ENCODE measurements at places on chromosomes 7 and 10.

- DNase-seq: no peak
These were observed 17.8 kb downstream of the VWC2 start for GRCh38 chr7:49791088-49791741.

- DNase-seq: no peak
These were observed 11.7 kb downstream of the HUS1 start for GRCh38 chr7:47967708-47968107.

GRCh38 chr10:97101166-97101940 lies 84.4 kb downstream of the SLIT1 start:
- DNase-seq: no peak

DNA sequence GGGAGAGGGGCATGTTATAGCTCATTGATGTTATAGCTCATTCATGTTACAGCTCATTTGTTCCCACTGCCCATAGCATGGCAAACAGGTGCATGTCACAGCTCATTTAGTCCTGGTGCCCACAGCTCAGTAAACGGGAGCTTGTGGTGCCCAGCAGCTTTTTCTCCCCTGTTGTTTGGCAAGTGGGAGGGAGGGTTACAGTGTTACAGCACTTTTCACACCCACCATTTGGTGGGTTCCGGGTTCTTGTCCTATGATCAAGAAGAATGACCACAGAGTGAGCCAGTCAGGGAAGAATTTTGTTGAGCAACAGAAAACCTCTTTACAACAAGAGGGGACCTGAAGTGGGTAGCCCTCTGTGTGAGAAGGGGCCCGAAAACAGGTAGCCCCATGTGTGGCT lies 162.8 kb upstream of the CSTF2T start:
- no peak for DNase-seq

GRCh38 chr10:98486421-98486820 lies 39.7 kb upstream of the HPS1 start:
- DNase-seq: no peak

- DNase-seq: no peak
These were observed 9.2 kb upstream of the IL6 start for GRCh38 chr7:22717760-22718159.

DNA sequence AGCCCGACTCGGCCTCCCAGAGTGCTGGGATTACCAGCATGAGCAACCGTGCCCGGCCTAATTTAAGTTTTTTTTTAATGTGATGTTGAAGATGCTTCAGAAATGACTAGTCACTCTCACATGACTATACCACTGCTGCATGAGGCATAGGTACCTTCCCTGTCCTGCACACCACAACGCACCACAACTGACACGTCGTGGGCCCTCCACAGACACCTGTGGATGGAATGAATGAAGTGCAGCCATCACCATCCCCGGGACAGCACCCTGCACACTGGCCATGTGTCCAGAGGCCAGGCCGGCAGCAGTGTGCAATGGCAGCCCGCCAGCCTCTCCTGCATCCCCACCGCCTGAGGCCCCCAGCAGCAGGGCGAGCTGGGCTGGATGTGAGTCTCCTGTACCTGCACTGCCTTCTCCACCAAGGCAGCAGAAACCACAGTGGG lies 55.1 kb downstream of the VOPP1 start:
- DNase-seq: no peak

DNA sequence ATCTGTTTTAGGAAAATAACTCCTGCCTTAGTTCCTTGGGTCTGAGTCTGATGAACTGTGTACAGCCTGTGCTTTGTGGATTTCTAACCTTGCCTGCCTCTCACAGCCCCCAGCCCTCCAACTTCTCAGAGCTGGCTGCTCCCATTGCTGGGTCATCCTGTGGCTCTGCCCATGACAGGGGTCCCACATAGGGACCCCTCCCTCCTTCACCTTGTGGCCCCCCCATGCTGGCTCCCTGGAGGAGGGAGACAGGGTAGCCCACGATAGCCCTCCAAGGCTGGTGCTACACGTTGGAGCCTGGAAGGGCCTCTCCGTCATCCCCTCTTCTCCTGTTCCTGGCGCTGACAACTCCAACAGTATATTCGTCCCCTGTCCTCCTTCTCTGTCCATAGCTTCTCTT lies 2.8 kb upstream of the DENND2A start:
- DNase-seq: no peak

DNA sequence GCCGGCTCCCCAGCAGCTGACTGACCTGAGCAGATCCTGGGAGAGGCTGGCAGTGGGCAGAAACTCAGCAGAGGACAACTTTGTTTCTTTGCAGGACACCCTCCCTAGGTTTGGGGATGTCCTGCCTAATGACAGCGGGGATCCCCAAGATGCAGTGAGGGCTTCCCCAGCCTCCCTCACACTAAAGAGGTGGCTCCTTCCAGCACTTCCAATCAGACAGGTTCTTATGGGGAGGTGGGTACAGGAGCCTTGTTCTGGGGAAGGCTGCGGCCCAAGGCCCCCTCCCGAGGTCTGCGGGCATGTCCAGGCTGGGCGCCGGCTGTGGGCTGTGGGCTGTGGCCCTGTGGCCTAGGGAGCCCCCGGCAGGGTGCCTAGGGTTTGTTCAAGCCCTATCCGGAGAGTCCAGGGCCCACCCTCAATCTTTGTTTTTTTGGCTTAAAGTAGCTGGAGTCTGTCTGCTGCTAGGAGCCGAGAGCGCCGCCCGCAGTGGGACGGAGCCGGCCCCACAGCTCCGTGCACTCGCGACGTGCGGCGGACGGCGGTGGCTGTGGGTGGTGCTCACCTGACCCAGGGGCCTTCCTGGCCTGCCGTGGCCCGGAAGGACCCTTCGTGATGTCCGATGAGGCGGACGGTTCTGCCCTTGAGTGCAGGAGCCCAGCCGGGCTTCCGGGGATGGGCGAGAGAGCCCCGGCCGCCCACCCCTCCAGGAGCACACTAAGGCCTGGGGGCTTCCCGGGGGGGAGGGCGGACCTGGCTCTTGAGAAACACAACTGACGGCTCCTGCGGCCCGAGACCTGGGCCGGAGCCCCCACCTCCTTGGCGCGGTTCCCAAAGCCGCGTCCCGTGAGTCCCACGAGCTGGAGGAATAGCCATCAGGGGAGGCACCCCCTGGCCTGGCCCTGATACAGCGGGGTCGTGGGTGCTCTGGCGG lies 57.2 kb downstream of the PDGFA start:
- DNase-seq: no peak

DNA sequence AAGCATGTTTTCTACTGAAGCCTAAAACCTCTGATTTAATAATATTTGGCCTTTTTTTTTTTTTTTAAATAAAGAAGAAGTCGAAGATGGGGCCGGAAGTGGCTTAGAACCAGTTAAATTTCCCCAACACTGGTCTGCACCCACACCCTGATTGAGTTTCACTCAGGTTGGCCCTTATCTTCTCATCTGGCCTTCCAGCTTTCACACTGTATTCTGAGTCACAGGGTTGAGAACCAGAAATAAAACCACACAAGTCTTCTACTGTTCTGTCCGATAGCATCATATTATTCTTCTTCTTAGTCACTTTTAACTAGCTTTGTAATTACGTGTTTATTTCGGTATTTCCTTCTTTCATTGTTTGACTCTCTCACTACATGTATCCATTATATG lies 9.9 kb downstream of the ZNF365 start:
- peak; percentile 33 for DNase-seq

DNA sequence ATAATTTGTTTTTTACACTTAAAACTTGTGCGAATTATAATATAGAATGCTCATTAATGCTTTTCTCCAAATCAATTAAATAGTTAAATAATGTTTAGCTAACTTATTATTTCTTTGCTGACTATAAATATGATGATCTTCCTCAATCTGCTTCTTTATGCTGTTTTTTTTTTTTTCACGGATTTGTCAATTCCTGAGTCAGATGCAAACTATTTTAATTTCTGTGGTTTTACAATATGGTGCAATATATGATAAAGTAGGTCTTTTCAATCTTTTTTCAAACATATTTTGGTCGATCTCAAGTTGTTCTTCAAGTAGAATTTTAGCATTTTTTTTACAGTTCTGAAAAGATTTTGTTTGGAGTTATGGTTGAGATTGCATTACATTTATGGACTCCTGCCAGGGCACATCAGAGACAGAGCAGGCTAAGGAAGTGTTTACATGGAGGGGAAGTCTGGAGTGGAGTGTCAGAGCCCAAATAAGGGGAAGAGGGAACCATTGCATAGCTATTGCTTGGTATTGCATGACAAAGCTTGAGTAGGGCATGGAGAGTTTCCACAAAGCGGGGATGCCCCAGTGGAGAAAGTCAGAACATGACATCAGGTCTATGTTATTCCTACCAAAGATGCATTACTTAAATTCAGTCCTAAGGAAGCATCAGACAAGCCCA lies 204.4 kb downstream of the OTUD1 start:
- no peak for DNase-seq

DNA sequence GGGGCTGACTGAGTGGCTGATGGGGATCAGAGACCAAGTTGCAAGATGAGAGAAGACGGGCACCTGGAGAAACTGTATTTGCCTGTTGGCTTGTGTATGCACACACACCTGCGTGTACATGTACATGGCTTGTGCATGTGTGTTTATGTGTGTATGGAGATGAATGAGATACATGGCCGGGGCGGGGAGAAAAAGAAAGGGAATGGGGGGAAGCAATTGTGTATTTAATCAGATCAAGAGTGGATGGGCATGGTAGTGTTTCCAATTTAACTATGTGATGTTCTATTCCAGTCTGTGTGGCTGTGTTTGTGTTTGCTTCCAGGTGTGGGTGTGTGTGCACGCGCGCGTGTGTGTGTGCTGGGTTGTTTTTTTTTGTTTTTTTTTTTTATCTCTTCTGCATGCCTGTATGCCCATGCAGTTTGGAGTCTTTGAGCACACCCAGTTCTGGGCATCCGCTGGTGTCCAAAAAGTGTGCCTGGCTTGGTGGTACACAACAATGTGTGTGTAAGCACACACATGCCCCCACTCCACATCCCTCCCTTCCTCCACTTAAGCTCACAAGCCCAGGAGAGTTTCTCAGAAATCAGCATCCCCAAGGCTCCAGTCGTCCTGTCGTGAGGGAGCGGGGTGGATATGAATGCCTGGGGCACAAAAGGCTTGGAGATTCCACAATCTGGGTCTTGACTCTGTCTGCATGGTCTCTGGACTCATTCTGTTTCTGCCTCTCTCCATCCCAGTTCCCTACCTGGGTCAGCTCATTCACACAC lies 2.5 kb upstream of the VGF start:
- DNase-seq: no peak

- DNase-seq: no peak
These were observed 145.4 kb upstream of the ASAH2 start for GRCh38 chr10:50396491-50397311.

DNA sequence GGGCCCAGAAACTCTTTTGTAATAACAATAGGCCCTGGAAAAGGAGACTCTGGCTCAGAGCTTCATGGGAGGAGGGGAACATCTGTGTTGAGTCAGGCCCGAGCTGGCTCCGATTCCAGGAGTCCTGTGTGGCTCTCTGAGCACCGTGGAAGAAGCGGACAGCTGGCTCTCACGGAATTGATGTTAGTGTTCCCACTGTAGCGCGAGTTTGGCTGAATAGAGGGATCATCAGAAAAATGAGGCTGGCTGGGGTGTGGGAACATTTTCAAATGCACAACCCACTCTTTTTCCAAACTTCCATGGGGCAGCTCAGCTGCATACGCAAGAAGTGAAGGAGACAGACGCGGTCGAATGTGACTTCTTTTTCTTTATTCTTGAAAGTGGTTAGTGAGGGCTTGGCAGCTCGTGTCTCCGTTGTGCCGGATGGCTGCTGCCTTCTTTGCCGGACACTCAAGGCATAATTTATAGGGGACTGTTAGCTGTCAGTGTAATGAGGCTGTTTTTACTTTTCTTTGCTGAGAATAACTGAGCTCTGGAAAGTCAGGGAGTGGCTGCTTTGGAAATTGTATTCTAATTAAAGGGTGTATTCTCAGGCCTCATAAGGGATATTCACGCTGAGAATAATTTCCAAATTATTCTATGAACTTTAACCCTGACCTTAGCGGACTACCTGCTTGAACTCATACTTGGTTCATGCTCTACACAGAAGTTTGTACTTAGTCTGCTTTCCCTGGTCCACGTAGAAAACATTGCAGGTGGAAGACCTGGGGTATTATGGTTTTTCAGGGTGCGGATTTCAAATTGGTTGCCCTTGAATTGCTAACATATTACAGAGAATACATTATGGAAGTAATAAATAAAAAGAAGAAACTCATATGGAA lies 23.1 kb downstream of the MDFIC start:
- no peak for DNase-seq

GRCh38 chr7:153808117-153808516 lies 244.1 kb upstream of the DPP6 start:
- DNase-seq: no peak

All from activated CD8-positive, alpha-beta memory T cell treated with anti-CD3 and anti-CD28 coated beads for 1 hour (primary cell).